Stimulated activated naive CD4-positive, alpha-beta T cell (primary cell): ENCODE measurements at places on chromosomes 6 and 20.

DNA sequence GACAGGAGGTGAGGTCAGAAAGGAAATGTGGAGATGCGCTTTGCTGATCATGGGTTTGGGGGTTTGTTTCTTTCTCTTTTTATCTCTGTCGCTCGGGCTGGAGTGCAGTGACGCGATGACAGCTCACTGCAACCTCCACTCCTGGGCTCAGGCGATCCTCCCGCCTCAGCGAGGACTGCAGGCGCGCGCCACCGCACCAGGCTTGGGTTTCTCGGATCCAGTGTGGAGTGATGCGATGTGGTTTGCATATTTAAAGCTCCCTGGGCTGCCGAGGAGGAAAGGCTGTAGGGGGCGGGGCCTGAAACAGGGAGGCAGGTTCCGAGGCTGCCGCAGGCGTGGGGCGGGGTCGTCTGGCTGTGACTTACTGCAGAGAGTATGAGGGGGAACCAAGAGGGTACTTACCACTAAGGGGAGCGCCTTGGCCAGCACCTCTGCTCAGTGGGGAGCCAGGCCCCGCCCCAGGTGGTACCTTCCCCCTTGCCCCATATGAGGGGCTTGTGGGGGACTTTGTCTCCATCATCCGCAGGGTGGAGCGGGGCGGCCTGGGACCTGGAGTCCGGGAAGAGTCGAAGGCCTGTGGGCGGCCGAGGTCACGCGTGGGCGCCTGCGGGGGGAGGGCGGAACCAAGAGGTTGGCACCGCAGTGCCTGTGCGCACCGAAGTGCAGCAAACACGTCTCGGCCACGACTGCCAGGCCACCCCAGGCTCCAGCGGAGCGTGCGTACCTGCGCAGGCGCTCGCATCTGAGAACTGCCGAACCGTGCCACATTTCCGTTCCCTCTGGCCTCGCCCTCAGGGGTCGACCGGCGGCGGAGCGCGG lies 12.7 kb upstream of the BAK1 start:
- peak; percentile 44 for DNase-seq

DNA sequence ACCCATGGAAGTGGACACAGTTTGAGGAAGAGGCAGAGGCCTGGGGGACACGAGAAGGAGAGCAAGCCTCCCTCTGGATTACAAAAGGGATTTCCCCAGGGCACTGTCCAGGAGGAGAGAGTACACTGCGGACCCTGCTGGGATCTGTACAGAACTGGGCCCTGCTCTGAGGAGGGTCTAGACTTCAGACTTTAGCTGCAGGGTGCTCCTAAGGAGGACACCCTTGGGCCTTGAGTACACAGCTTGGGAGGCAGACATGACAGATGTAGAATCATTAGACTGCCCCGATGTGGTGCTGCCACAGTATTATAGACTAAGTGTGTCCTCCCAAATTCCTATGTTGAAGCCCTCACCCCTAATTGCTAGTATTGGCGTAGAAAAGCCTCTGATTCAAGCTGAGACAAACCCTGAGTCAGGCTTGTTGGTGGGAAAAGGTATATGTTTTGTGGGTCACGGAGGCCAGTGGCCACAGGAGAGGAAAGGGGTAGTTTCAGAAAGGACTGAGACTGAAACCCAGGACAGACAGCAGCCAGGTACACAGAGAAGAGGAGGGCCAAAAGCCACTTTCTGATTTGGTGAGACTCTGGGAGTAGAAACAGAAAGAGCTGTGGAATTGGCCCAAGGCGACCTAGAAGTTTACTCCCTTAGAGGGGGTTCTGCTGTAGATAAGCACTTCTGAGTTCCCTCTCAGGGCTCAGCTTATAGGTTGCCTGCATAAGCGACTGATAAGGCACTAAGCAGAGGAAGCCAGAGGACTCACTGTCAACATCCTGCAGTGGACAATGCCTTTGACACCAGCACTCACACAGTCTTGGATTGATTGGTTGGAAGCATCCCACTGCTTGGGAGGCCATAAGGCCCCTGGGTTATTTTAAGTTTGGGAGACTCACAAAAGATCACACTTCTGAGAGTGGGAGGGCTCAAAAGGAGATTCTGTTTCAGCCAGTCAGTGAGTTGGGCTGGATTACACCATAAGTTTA lies 16.5 kb upstream of the SH3BGRL2 start:
- no peak for DNase-seq

GRCh38 chr6:1438471-1438881 lies 49.1 kb downstream of the FOXF2 start:
- DNase-seq: no peak

- DNase-seq: no peak
These were observed 49.8 kb downstream of the SPATA2 start for GRCh38 chr20:49865559-49865958.

DNA sequence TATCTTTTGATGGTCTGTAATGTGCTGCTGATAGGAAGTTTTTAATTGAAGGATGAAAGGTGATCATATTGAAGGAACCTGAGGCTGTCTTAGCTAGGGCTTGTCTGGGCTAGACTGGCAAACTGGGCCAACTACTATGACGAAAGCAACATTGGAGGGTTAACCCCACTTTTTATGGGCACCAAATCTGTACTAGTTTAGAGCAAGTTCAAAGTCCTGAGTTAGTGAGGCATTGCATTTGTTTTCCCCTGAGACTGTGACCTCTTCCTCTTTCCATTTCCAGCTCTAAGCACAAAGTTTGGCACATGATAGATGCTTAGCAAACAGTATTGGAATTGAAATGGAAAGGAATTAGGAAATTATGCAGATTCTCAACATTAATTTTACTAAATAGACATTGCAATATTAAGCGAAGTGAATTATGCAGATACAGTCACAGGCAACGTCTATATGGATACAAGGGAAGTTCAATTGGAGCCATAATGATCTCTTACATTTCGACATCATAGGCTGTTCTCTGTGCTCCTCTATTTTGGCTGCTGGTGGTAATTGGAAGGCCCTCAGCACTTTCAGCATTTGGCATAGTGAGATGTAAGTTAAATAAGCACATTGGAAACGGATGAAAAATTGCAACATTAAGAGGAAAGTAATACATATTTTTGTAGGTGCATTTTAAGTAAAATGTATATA lies 22.2 kb downstream of the CEP57L1 start:
- no peak for DNase-seq

- no peak for DNase-seq
These were observed 2.1 kb upstream of the UBE2V1 start for GRCh38 chr20:50115041-50115512.

DNA sequence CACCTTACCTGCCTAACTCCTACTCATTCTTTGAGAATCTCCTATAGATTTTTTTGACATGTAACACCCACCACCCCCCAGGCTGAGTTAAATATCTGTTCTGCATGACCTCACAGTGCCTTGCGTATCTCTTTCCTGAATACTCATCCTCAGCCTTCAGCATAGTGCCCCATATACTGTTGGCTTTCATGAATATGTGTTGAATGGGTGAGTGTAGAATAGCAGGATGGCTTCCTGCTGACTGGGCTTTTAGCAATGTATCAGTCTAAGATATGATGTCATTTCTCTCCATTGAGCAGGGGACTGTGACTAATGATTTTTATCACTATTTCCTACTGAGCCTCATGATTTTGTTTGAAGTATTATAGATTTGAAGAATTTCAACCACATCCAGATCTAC lies 361.6 kb upstream of the MARCKS start:
- no peak for DNase-seq

DNA sequence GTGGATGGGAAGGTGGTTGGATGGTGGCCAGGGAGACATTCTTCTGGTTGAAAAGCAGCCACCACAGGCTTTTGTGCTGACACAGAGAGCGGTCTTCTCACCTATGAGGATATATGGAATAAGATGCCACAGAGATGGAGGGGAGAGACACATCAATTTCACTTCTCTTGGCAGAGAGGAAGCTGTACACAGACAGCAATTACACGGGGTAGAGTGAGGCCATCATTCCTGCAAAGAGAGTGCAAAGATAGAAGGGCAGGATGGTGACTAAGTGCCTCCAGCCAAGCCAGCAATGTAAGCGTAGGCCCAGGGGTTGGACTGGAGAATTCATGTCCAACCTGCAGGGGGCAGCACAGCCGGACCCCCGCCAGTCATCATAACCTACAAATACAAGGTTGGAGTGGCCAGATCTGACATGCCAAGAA lies 56.4 kb downstream of the NRN1 start:
- DNase-seq: no peak

DNA sequence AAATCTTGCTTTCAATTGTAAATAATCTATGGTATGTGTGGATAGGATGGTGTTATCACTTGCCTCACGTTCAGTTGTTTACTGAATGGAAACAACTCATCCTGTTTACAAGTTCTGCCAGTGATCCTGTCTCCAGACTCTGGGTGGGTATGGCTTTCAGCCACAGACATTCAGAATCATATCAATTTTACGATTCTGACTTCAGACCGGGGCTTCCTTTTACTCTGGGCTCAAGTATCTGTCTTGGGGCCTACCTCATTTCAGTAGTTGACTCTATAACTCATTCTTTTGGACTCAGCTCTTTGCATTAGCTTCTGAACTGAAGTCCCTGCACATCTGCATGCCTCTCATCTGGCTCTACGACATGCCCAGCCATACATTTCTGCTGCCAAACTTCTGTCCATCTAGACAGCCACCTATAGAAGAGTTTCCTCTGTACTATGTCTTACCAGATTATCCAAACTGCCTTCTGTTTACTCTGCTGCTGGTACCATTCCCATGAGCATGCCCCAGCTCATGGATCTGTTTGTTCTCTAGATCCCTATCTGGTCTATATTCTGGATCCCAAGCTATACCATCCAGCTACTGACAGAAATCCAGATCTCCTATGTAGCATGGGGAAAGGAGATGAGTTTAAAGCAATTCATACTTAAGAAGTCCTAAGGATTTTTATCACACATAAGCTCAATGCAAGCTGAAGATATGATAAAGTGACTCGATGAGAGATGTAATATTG lies 34.3 kb downstream of the FYN start:
- DNase-seq: no peak

GRCh38 chr6:95768539-95768938 lies 191.2 kb downstream of the MANEA start:
- no peak for DNase-seq

- no peak for DNase-seq
These were observed 10.7 kb downstream of the TULP4 start for GRCh38 chr6:158322724-158323560.

- no peak for DNase-seq
These were observed 55.0 kb upstream of the TNFAIP3 start for GRCh38 chr6:137811916-137812553.

DNA sequence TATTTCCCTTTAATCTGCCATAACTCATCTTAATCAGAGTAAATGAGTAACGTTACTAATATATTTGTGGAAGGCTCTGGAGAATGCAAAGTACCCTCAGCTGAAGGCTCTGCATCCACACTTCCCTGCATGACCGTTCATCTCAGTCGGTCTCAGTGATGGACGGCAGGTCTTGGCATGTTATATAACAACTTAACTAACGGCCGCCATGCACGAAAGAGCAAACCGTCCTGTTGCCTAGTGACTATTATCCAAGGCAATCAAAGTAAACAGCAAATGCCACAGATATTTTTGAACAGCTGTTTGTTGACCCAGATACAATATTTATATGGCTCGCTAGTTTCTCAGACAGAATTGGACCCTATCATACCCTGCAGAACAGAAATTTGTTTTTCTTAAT lies 194.9 kb upstream of the SMLR1 start:
- DNase-seq: no peak

- no peak for DNase-seq
These were observed 56.5 kb upstream of the CST7 start for GRCh38 chr20:24892522-24892921.

GRCh38 chr6:52550014-52550575 lies 26.8 kb downstream of the TRAM2 start:
- DNase-seq: no peak

- DNase-seq: no peak
These were observed 152.1 kb downstream of the TAF4 start for GRCh38 chr20:61913423-61914225.

DNA sequence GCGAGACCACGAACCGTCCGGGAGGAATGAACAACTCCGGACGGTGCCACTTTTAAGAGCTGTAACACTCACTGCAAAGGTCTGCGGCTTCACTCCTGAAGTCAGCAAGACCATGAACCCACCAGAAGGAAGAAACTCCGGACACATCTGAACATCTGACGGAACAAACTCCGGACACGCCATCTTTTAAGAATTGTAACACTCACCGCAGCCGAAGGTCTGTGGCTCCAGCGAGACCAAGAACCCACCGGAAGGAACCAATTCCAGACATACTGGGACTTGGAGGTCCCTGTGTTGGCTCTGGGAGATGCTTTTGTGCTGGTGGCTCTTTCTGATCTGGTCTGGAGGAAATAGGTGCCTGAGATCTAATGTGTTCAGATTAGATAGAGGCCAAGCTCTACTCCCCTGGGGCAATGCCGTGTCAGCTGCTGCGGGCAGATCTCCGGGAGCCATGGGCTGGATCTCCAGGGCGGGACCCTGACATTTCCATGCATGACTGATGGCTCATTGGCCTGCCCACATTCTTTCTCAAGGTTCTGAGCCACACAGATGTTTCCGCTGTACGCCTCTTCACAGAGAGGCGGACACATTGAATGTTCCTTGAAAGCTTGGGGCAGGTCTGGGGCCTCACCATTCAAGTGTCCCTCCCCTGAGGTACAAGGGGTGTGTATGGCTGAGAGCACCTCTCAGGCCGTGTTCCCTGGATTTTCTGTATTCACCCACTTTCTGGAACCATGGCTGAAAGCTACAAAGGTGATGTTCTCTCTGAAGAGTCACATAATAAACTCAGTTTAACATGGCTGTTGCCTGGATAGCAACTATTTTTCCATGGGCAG lies 29.3 kb downstream of the GMPR start:
- DNase-seq: no peak

DNA sequence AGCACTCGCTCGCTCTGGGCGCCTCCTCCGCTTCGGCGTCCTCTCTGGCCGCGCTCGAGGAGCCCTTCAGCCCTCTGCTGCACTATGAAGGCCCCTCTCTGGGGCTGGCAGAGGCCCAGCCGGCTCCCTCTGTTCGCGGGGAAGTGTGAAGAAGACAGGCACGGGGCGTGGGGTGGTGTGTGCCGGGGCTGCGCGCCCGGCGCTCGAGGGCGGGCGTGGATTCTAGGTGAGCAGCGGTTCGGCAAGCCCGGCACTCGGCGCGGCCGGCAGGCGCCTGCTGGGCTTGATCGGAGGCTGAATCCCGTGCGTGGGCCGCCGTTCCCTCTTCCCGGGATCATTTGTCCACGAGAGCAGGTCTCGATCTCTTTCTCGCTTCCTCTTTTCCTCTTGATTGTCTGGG lies 153.0 kb downstream of the SLC35B3 start:
- no peak for DNase-seq
